Ecto neural progenitor cell (in vitro differentiated cells): ENCODE measurements at places on chromosomes 3 and 15.
A peak's percentile ranks its signal among the peaks of the same experiment; 100 is the strongest.

- no peak for DNase-seq
Observed at GRCh38 chr15:72614810-72615532, 39.5 kb upstream of the GOLGA6B start.

GRCh38 chr15:57586661-57587424 lies 4.9 kb upstream of the MYZAP start:
- no peak for DNase-seq

DNA sequence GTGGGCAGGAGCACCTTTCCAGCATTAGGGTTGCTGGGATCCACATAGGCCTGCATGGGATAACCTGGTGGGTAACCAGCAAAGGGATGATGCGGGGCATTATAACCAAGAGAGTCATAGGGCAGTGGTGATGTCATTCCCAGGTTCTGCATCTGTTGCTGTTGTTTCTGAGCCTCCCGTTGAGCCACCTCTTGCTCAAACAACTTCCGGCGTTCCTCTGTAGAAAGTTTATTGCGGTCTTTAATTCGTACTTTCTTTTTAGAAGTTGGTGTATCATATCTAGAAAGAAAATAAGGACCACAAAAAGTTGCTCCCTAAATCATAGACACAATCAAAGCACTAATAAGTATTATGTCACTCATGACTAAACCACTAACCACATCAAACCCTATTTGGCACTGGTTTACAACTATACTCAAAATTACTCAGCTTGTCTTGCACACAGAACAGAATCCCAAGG lies 77.8 kb downstream of the NBEAL2 start:
- DNase-seq = no peak

GRCh38 chr15:91752081-91752785 lies 101.3 kb upstream of the SLCO3A1 start:
- no peak for DNase-seq

GRCh38 chr3:51270559-51270958 lies 114.5 kb upstream of the MANF start:
- no peak for DNase-seq

- DNase-seq = peak; percentile 53
Observed at GRCh38 chr15:101481381-101481705, 8.2 kb downstream of the PCSK6 start.

- DNase-seq = no peak
Observed at GRCh38 chr15:79195802-79196201, 86.7 kb upstream of the ANKRD34C start.

GRCh38 chr15:49313650-49314049 lies 109.4 kb upstream of the FGF7 start:
- DNase-seq = no peak

- DNase-seq = no peak
Observed at GRCh38 chr3:165884518-165884917, 47.3 kb upstream of the BCHE start.

DNA sequence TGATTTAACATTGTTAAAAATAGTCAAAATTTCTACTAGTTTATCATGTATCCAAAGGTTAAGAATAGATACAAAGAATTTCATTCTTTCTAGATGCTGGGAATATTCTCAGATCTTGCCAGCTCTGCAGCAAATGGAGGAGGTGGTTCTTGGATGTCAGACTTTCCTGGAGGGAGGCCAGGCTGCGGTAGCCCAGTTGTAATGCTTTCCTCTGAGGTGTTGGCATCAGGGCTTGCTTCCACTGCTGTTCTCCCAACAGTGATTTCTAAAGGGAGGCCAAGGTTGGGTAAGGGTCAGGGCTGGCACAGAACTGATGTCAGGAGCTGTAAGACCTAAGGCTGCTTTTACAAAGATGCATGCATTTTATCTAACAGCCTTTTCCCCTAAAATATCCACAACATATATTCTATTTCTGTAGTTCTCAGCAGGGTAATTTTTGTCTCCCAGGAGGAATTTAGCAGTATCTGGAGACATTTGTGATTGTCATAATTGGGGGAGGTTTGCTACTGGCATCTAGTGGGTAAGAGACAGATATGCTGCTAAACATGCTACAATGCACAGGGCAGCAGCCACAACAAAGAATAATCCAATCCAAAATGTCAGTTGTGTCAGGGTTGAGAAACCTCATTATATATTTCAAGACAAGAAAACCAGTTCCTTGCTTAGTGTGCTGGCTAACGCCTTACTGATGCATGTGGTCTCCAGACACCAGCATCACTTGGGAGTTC lies 42.0 kb upstream of the SPTSSB start:
- no peak for DNase-seq

DNA sequence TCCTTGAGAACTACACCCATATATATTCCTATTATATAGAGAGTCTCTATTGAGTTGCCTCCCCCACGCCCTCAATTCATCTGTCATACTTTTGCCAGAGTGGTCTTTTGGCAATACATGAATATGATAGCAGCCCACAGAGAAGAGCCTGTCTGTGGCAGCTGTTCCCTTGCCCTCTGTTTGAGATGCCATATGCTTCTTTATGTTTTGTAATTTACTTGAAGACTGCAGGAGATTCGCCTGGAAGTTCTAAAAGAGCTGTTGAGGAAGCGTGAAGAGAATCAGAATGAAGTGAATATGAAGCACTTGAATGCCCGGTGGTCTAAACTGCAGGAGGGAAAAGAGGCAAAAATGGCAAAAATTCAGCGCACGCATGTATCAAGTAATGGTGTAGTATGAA lies 27.2 kb downstream of the CFAP91 start:
- no peak for DNase-seq

DNA sequence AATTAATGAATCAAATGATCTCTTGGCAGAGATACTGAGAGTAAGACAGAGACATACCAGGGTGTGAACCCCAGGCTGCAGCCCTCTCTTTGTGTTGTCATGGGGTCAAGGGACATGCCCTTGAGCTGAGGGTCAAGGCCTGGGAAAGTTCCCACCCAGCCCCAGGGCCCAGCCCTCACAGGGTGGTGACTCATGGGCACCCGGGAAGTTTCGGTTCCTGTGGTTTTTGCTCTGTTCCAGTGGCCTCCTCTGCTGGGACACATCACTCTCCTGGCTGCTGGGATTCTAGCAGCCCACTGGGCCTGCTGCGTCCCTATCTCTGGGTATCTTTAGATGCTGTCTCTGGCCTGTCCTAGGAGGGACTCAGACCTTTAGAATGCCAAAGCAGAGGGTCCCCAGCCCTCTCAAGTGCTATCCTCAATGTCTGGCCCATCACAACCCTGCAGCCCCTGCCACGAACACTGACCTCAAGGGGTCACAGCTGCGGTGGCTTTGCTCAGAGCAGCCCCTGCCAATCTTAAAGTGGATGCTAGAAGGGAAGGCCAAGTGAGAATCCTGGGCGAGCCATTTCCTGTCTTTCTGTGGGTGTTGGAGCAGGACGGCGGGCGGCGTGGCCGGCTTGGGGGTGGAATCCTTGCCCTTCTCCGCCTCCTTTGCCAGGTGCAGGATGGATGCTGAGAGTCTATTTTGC lies 148.4 kb upstream of the TLE3 start:
- DNase-seq = no peak

- no peak for DNase-seq
Observed at GRCh38 chr3:17733768-17734167, 8.7 kb downstream of the TBC1D5 start.

DNA sequence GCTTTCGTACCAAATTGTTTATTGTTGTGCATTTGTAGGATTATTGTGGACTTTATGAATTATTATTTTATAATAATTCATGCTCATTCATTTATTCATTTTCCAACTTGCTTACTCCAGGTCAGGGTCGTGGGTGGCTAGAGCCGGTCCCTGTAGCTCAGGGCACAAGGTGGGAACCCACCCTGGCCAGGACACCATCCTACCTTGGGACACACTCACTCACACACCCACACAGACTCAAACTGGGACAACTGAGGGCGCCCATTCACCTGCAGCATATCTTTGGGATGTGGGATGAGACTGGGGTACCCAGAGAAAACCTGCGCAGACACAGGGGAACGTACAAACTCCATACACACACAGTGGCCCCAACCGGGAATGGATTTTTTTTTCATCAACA lies 40.6 kb downstream of the SSUH2 start:
- DNase-seq = no peak

GRCh38 chr3:67118635-67119034 lies 120.5 kb downstream of the KBTBD8 start:
- DNase-seq = no peak

DNA sequence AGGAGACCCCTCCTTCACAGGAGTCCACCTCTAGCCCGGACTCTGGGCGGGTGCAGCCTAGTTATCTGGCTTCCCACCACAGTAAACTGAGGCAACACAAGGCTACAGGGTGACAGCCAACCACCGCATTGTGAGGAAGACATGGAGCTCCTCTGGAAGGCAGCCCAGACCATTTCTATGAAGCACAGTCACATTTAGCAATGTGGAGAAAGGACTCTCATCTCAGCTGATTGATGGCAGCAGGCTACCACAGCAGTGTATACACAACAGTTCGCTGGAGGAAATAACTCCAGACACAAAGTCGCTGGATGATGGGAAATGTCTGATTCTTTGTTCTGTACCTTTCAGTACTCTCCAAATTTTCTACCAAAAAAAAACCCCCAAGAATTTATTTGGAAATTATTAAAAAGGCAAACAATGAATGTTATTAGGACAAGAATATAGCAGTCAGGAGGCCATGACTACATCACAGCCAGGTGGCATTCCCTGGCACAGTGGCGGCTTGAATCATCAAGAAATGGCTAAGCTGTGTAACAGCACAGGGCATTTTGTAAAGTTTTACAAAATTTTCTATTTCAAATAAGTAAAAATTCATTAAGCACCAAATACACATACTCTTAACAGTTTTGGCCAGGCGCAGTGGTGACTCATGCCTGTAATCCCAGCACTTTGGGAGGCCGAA lies 40.1 kb downstream of the FAN1 start:
- DNase-seq = no peak

DNA sequence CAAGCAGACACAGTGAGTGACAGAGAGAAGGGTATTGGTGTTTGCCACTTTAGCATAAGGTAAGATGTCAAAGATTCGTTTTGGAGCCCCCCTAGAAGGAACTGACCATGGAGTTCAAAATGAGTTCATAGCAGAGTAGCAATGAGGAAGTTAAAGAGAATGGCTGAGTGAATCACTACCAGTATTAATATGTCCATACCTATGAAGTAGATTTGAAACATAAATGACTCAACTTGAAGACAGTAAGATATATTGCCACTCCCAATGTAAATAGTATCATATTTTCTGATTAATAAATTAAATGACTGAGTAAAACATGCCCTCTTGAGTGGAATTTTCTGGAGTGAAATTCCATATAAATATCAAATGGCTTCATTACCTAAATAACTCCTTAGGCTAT lies 675.1 kb downstream of the NLGN1 start:
- DNase-seq = no peak
